ENCODE measurements at places on chromosomes 6 and 20. TPM values are rescaled to one million over a fixed set of nuclear protein-coding genes. Genes with fewer than 3 reads are reported as not detected.

- no peak for DNase-seq
These were observed 52.7 kb downstream of the RPP21 start for GRCh38 chr6:30397697-30398096.

- DNase-seq = no peak
These were observed 4.2 kb upstream of the CALHM6 start for GRCh38 chr6:116456927-116457326.

DNA sequence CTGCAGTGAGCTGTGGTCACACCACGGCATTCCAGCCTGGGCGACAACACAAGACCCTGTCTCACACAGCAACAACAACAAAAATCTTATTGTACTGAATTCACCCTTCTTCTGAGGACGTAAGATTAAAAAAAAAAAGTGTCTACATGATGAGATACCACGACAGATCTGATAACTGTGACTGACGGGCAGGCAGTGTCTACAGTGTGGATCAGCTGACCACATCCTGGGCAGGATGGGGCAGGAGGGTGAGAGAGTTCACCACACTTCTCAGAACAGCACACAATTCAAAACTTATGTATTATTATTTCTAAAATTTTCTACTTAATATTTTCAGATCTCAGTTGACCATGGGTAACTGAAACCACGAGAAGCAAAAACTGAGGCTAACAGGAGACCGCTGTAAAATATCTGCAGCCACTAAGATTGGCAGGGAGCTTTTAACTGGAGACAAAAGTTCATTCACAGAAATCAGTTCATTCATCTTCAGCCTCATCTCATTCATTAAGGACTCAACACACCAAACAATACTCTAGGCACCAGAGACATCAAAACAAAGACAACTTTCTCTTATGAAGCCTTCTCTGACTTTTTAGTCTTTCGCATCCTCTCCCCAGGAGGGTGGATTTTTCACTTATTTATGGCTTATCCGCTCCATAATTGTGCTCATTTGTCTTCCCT, 15.7 kb upstream of the NHSL1 start:
- no peak for DNase-seq

GRCh38 chr20:46268131-46268614, 40.1 kb downstream of the CDH22 start:
- DNase-seq = no peak

DNA sequence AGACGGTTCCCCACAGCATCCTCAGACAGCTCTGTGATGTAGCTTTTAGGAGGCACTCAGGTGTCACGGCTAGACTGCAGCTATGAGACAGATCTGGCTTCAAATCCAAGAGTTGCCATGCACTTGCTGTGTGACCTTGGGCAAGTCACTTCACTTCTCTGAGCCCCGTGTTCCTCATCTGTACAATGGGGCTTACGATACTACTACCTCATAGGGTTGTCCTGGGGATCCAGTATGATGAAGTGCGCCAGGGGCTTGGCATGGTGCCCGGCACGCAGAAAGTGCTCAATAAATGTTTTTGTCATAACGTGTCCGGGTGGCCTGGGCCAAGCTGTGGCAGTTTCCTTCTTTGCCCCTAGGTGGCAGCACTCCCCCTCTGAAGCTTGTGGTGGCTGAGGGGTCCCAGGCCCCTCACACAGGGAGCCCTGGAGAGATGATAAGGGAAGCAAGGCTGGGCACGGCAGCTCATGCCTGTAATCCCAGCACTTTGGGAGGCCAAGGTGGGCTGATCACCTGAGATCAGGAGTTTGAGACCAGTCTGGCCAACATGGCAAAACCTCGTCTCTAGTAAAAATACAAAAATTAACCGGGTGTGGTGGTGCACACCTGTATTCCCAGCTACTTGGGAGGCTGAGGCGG, 19.1 kb upstream of the CHMP4B start:
- DNase-seq = no peak

GRCh38 chr6:2109796-2110195, 135.6 kb downstream of the GMDS start:
- DNase-seq = no peak

- no peak for DNase-seq
These were observed 993.3 kb upstream of the GJE1 start for GRCh38 chr6:141139461-141139860.

- no peak for DNase-seq
These were observed 8.2 kb upstream of the VEGFA start for GRCh38 chr6:43761666-43762409.

GRCh38 chr20:35776513-35777101, 4.8 kb downstream of the PHF20 start:
- DNase-seq = no peak

GRCh38 chr6:99130897-99131873, 183.4 kb upstream of the FBXL4 start:
- no peak for DNase-seq

- peak; percentile 69 for DNase-seq
These were observed 588.4 kb upstream of the BTBD3 start for GRCh38 chr20:11329271-11329670.

DNA sequence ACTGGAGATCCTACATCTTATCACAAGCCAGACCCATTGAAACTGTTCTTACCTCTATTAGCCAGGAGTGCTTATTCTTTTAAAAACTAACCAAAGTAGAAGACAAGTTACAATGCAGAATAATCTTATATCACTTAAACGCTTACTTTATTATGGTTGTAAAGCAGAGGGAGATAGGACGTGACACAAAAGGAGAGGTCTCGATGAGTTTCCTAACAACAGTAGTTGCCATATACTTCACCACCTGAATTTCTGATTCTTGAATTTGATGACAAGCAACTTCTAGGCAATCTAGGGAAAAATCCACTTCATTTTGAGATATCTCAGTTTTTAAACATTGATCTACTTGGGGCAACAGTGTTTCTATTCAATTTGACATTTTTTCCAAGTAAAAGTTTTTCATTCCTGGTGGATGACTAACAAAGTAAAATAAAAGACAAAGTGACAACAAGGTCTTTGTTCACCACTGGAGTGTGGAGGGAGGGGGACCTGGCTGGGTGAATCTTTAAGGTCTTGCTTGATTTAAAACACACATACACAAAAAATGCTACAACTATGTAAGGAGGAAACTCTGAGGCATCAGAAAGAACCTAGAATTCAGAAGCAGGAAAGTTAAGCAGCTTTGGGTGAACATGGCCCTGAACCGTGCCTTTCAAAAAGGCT, 110.9 kb downstream of the SMLR1 start:
- peak; percentile 51 for DNase-seq

GRCh38 chr20:44513871-44514270, 8.0 kb downstream of the SERINC3 start:
- DNase-seq = no peak

DNA sequence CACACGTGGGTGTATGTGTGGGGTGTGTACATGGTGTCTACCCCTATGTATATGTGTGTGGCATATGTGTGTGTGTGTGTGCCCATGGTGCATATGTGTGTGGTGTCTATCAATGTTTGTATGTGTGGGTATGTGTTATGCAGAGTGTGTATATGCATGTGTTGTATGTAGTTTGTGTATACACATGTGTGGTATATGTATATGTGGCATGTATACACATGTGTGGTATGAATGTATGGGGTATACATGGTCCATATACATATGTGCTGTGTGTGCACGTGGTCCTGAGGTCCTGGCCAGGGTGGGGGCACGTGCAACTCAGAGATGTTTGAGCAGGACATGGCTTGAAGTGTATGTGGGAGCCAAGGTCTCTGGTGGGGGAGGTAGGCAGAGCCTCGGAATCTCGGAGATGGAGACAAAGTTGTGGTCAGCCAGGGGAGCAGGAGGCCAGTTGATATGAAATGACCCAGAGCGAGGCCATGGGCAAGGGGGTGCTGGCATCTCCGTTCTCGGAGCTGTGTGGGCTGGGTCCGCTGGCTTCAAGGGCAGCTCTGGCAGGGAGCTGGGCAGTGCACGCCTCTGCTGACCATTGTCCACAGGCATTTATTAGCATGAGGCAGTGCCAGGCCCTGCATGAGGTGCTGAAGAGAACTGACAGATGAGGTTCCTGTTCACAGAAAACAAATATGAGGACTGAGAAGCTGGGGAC, 276.2 kb upstream of the CHD6 start:
- no peak for DNase-seq

DNA sequence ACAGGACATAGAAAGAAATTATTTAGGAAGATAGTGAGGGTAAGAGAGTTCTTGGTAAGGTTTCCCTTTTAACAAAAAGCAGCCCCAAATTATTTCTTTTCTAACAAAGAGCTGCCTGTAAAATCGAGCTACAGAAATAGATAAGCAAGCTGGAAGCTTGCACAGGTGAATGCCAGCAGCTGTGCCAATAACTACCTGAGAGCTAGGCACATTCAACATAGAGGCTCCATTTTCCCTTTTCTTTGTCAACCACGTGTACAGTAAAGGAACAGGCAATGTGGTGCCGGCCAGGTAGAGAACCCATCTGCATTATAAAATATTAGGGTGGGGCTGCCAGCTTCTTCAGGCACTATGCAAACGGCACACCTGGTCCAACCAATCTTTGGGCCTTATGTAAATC, 341.6 kb upstream of the JAG1 start:
- DNase-seq = no peak

GRCh38 chr6:159056899-159057298, 12.1 kb upstream of the TAGAP start:
- DNase-seq = no peak

GRCh38 chr6:52499026-52499425, 77.8 kb downstream of the TRAM2 start:
- DNase-seq = peak; percentile 40

DNA sequence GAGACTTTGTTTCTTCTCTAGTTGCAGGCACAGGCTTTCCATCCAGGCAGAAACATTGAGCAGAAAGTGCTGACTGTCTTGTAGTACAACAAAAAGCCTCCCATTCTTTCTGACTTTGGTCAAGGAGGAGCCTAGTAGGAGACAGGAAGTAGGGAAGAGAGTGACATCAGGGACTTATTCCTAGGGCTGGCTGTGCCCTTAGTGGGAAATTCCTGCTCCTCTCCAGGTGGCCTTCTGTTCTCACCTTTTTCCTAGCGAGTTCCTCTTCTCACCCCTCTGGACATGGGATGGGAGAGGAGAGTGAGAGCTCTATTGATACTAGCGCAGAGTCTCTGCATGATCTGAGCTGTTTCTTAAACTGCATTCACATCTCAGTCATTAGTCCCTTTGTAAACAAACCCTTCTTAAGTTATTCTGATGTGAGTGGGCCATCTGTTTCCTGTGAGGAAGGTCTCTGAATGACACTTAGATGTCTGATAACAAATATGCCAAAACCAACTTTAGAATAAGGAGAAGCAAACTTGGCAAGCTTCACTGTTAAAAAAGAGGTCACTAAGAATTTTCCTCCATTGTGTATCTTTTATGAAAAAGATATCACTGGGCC, 455.0 kb downstream of the GJA1 start:
- DNase-seq = no peak

- peak; percentile 90 for DNase-seq
These were observed 84.3 kb downstream of the FILIP1 start for GRCh38 chr6:75409286-75409685.

HEY2 gene
- not detected for total RNA-seq

POU5F1 gene
- total RNA-seq = 11.3 TPM

TBP gene
- 11.0 TPM for total RNA-seq

OLIG3 gene
- total RNA-seq = not detected

IPCEF1 gene
- 1.7 TPM for total RNA-seq

GSTA2 gene
- not detected for total RNA-seq

HSD17B8 gene
- 26.0 TPM for total RNA-seq

ASF1A gene
- total RNA-seq = 18.9 TPM

FOXS1 gene
- total RNA-seq = not detected

DUSP15 gene
- not detected for total RNA-seq

ENPP5 gene
- total RNA-seq = 9.3 TPM

GSTA3 gene
- not detected for total RNA-seq

Measured in renal cortical epithelial cell (primary cell).